CD14-positive monocyte (primary cell): ENCODE measurements at places on chromosomes 7 and 10. TPM values are rescaled to one million over a fixed set of nuclear protein-coding genes. Genes with fewer than 3 reads are reported as not detected.

The WEE2 gene
- not detected for polyA plus RNA-seq

The TAF5 gene
- 1.5 and 2.4 TPM in 2 replicates for polyA plus RNA-seq

The ARHGAP19 gene
- polyA plus RNA-seq: 8.3 TPM

- no peak for DNase-seq
These were observed 424.4 kb downstream of the GLRX3 start for GRCh38 chr10:130560573-130560972.

The FOXI2 gene
- not detected for polyA plus RNA-seq

DNA sequence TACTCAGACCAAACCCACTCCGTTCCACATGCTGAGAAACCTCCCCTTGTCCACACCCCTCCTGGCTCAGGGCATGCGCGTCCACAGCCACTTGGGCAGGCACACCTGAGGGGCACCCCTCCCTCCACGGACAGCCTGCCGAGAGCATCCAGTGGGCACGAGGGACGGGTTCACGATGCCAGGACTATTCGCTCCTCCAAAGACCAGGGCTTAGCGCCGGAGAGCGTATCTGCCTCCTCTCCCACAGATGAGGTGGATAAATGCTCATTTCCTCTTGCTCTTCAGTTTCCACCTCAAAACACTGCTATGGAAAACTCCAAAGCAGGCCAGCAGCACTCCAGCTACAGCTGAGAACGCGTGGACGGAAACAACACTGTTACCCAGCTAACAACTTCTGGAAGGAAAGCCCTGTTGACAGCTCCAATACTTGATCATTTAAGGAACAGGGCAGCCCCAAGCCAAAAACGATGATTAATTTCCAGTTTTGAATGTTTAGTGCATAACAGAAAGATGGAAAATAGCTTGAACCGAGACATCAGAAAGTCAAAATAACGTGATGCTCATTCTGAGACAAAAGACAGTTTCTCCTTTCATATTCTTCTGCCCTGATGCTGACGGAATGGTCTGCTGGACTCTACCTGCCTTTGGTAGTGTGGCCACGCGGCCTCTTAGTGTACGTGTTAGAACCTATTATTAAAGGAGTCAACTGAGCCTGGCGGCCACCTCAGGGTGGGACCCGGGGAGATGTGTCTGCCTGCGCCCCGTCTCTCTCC is 204.7 kb downstream of the DNAJB6 start:
- DNase-seq: no peak

DNA sequence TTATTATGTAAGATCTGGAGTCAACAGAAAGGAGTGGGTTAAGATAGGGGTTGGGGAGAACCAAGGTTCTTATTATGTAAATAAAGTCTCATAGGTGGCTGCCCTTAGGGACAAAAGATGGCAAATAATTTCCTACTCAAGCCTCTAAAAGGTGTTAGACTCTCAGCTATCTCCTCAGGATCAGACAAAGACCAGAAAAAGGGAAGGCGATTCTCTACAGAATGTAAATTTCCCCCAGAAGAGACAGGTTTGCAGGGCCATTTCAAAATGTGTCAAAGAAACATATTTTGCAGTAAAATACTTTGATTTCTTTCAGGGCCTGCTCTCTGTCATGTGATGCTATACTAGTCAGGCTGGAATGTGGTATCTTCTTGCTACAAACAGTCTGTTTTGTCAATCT is 80.3 kb downstream of the MICU1 start:
- no peak for DNase-seq

- DNase-seq: no peak
These were observed 102.4 kb downstream of the EGFR start for GRCh38 chr7:55121249-55121648.

GRCh38 chr10:34580643-34581042 is 234.5 kb downstream of the PARD3 start:
- no peak for DNase-seq

The WIPF3 gene
- not detected in 2 replicates for polyA plus RNA-seq

The FFAR4 gene
- 0.97 TPM for polyA plus RNA-seq

GRCh38 chr10:26408858-26409494 is 29.2 kb upstream of the APBB1IP start:
- DNase-seq: no peak

DNA sequence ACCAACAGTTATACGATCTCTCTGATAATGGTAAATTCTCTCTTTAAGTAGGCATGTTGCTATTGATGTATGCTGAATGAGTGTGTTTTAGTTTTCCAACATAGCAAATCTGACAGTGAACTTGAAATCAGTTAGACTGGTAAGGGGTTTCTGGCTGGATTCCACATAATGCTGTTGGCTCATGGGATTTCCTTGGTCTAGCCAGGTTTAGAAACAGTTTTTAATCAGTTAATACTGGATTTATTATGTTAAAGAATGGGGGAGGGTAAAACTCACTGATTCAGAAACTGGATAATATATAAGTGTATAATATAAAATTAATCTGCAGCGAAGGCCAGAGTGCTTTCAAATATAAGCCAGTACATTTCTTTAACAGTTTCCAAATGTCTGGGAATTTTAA is 55.6 kb downstream of the PCDH15 start:
- no peak for DNase-seq

The MMD2 gene
- not detected in 2 replicates for polyA plus RNA-seq

- DNase-seq: no peak
These were observed 669.5 kb upstream of the GRM3 start for GRCh38 chr7:85974176-85974575.

DNA sequence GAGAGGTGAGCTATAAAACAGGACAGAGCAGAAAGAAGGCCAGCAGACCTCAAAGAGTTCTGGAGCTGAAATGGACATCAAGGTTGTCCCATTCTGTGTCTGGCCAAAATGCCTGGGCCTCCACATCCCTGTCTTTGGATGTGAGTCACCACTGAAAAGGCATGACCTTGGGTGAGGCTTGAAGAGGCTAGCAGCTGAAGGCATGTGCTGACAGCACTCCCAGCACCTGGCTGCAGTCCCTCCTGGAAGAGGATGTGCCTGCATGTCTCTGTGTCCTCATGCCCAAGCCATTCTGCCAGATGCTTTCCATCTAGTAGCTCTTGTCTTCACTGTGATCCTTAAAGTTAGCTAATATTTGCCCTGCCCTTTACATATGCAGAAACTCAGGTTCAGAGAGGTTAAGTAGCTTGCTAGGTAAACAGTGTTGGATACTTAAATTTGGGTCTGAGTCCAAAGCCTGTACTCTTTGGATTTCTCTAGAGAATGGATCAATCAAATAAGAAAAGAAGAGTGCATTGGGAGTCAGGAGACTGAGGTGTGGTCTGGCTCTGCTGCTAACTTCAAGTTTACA is 35.8 kb downstream of the HECW1 start:
- no peak for DNase-seq

- no peak for DNase-seq
These were observed 19.9 kb upstream of the ZNF138 start for GRCh38 chr7:64774204-64774842.

The DRGX gene
- not detected for polyA plus RNA-seq

- no peak for DNase-seq
These were observed at the start of gene SLC18A2 for GRCh38 chr10:117240621-117241529. TSS of gene SLC18A2 (plus strand) at chr10:117241114. CDS start at chr10:117241694, 580 bp downstream.

- DNase-seq: no peak
These were observed 35.0 kb downstream of the DNAJC12 start for GRCh38 chr10:67802767-67803538.

DNA sequence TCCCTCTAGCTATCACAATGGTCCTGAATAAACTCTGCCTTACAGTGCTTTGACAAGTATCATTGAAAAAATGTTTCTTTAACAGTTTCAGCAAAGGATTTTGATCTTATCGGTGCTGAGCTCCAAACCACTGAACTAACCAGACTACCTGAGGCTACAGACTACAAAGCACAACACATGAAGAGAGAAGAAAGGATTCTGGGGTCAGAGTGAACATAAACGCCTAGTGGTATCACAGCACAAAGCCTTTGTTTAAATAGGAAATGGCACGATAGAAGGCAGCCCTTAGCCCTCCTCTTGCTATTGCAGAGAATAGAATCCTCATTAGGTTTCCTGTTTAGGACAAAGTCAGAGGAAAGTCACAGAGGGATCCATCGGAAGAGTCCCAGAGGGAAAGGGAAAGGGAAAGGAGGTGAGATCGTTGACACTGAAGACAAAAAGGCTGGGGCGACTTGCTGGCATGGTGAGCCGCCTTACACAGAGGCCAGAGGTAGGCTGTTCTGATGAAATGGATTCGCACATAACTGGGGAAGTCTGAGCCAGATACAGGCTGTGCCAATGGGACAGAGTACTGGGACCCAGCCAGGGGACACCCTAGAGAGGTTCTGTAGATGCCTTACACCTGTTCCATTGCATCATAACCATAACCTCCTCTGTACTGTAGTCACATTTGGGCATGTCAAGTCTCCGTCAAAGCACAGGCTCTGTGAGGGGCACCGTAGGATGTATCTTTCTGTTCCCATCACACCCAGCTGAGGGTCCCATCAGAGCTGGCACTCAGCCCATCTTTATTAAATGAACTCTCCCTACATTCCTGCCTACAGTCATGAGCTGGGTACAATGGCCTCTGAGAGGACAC is 71.5 kb downstream of the XPNPEP1 start:
- no peak for DNase-seq

DNA sequence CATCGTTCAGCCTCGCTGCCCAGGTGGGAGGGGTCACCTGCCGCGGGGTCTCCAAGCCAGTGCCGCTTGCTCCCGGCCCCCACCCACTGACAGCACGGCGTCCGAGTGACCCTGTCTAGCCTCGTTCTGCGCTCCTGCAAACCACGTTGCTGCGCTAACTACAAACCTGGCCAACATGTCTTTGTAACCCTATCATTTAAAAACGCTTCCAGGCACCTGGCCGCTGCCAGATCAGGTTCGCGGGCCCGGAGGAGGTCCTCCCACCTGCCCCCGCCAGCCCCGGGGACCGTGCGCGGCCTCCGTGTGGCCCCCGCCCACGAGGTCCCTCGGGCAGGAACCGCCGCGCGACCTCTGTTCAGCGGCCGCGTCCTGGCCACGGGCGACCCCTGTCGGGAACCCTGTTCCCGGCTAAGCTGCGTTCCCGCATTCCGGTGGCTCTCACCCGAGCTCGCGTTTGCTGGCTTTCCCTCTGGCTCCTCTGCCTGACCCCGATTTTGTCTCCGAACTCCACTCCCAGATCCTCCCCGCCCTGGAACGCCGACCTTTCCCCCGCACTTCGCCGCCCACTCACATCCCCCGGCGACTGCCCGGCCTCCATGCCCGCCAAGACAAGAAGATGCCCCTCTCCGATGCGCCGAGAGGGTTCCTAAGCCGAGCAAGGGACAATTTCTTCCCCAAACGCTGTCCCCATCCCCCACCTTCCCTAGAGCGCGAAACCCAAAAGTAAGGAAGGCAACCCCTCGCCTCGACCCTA is 2.4 kb downstream of the SFMBT2 start:
- DNase-seq: no peak

The ECHDC3 gene
- 10.6 TPM for polyA plus RNA-seq

DNA sequence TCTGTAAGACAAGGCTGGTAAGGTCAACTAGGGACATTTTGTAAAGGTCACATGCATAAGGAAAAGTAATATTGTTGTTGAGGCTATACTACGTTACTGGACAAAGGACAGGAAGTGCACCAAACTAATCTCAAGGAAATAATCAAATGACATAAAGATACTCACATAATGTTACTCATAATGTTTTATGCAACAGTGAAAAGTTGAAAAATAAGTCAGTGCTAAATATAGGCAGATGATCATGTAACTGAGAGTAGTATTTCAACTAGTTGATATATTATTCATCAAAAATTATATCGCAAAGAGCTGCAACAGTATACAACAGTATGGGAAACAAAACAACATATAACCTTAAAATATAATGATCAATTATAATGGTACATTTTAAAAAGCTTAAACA is 215.7 kb downstream of the PTN start:
- no peak for DNase-seq

The AGMO gene
- not detected for polyA plus RNA-seq

DNA sequence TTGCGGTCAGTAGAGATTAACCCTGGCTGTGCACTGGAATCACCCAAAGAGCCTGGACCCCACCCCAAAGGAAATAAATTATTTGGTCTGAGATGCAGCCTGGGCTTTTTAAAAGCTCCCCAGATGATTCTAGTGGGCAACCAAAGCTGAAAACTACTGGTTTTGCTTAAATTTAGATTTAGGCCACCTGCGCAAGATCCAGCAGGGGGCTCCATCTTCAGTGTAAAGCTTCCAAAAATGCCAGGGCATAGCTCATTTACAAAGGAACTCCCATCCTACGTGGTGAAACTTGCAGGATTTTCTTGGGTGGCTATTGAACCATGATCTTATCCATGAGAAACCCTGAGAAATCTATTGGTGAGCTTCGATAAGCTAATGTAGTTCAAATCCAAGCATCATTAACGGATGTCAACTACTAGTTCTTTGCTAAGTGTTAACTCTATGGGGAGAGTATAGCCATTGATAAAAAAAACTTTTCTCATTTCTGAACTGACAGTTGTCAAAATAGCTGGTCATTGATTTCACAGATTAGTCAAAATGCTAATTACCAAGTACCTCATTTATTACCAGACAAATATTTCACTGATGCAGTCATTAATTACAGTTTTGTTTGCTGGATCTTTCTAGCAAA is 315.3 kb downstream of the LHFPL3 start:
- DNase-seq: no peak

DNA sequence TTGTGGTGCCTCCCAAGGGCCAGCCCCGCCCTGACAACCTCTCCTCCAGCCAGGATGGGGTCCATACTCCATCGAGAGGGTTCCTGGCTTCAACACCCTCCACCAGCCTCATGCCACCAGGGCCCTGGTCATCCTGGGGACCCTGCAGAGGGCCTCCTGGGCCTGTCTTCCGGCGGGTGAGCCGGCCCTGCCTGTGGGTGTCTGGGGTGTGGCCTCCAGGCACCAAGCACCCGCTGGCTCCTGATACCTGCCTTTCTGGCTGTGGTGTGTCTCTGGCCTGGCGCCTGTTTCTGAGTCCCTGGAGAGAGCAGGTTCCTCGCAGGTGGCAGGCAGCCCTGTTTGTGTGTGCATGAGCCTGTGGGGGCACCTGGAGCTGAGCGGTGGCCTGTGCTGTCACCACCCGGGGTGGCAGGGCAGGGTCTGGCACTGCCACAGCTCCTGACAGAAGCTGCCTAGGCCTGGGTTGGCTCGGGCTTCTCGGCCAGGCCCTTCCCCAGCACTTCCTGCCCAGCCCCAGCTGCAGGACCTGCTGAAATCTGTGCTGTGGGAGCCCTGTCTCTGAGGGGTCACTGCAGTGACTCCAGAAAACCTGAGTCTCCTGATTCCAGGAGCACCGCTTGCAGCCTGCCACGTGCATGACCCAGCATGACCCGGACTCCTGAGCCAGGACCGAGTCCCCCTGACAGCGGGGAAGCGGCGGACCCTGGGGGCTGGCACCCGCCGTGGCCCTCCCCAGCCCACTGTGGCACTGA is 18.4 kb downstream of the ADAM8 start:
- peak; percentile 51 for DNase-seq

The SRRM3 gene
- not detected in 2 replicates for polyA plus RNA-seq

- DNase-seq: no peak
These were observed 85.9 kb upstream of the PAX2 start for GRCh38 chr10:100659361-100660098.

The LRRD1 gene
- not detected in 2 replicates for polyA plus RNA-seq
